Hematopoietic multipotent progenitor cell (in vitro differentiated cells): ENCODE measurements at places on chromosomes 4 and X. TPM values are rescaled to one million over a fixed set of nuclear protein-coding genes. Genes with fewer than 3 reads are reported as not detected.

DNA sequence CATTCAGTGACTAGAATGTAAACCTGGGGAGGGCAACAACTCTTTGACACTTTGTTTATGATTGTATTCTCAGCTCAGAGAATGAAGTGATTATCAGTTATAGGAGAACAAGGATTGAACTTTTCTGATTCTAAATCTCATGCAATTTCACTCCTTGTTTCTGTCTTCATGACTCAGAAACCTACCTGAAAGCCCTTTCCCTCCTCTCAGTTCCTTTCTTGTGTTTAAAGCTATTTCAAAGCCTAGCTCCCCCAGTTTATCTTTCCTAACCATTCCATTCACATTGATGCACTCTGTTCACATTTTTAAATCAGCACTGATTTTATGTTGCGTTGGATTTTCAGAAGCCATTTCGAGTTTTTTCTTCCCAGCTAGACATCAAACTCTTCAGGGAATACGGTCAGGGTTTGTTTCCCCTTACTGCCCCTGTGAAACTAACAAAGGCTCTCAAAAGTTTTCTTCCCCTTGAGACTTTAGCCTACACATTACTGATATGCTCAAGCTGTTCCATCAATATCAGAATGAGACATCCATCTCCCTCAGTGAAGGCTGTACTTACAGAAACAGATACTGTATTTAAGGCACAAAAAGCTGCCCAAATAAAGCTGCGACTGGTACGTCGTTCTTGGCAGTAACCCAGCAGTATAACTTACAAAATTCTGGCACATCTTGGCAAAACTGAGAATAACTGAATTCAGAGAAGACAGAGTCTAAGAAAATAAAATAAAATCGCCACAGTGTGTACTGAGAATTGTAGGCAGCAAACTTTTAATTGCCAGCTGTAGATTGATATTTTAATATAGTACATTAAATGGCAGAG is 31.0 kb downstream of the SRPX start:
- DNase-seq = no peak

- DNase-seq = no peak
Observed at GRCh38 chrX:15170927-15171326, 99.0 kb downstream of the ASB9 start.

DNA sequence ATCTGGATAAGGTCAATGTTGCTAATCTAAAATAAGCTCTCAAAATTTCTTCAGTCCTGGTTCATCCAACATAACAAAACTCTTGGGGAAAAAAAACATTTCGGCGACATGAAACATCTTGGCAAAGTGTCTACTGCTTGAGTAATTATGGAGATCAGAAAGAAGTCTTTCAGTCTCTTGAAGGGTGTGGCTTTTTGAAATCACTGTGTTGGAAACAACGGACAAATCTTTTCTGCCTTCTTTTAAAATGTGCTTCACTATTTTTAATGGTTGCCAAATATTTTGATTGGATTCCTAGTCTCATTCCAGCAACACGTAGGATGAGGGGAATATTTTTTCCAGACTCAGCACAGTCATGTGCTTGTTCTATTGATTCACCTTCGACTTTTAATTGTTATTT is 138.6 kb downstream of the KLHL8 start:
- no peak for DNase-seq

DNA sequence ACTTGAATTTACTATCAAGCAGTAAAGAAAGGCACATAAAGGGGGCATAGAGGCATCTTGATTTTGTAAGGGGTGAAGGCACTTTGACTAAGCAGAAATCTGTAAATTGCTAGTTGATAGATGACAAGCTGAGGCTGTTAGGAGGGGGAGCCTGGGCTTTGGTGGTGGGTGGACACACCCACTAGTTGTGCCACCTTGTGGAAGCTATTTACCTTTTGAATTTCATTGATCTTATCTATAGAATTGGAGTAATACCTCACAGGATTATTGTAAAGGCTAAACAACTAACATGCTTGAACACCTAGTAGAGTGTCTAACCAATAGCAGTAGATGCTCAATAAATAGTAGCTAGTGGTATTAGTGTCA is 142.8 kb upstream of the KCNIP4 start:
- no peak for DNase-seq

TLR3 gene
- 3.2 TPM for total RNA-seq
